ENCODE measurements at places on chromosomes 3 and 15.

DNA sequence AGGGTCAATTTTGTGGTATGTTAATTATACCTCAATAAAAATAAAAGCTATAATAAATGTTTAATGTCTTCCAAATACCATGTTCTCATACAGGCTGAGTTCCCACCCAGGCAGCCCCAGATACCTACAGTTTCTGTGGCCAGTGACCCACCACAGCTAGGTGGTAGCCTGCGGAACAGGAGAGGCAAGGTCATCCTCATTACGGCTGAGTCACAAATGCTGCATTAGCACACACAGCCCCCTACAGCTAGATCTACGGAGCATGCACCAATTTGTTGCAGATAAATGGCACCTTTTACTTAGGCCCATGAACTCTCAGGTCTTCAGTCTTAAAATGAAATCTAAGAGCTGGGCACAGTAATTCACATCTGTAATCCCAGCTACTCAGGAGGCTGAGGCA is 5.1 kb downstream of the SPATA12 start:
- peak; percentile 89 for DNase-seq

DNA sequence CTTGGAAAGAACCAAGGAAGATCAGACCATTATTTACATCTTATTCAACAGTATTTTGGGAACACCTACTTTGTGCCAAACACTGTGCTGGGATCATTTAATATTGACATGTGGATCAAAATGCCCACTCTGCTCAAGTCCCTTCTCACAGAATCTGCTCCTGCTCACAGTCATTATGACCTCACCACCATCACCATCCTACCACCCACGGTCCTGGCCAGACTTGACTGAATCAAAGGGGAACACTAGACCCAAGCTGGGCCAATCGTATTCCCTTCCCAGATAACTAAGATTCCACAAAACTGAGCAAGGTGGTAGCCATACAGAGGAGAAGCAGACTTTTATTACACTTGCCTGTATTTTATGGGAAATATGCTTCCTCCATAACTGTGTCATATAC is 3.4 kb upstream of the CEP152 start:
- DNase-seq = no peak

GRCh38 chr3:32495085-32495484 is 7.6 kb downstream of the CMTM6 start:
- DNase-seq = no peak

- peak; percentile 54 for DNase-seq
Measured at GRCh38 chr15:72380743-72381142, 4.9 kb upstream of the HEXA start.

GRCh38 chr3:183697610-183698317 is at the start of gene YEATS2:
YEATS2 (plus strand) TSS chr3:183697797; CDS start chr3:183715163, 17,366 bp downstream.
- DNase-seq = peak; percentile 83

- DNase-seq = no peak
Measured at GRCh38 chr15:43912208-43912607, 85.4 kb downstream of the WDR76 start.

DNA sequence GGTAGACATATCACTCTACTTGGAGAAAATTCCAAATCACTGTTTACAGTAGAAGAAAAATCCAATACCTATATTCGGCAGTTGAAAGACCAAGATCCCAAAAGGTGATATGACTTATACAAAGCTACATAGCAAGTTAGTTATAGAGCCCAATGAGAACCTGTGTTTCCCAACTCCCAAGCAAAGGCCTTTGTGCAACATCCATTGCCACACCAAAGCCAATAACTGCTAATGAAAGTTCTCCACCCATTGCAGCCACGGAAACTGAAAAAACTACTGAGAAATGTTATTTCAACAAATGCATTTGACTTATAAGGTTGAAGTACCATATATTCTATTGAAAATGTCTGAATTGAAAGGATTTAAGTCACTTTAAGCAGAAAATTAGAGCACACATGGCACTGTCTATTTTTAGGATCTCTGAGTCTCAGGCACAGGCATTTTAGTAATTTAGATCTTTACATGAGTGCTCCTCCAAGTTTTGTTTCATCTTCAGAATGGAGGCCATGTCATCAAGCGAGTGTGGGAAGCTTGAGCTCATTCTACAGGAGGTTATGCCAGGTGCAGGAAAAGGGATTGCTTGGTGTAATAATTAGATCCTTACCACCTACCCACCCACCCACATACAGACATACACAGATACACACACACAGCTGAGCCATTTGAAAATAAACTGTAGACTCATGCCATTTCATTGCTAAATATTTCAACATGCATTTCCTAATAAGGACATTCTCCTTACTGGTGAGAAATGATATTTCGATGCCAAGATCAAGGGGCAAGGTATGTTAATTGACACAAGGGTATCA is 19.7 kb upstream of the ANO10 start:
- DNase-seq = no peak

DNA sequence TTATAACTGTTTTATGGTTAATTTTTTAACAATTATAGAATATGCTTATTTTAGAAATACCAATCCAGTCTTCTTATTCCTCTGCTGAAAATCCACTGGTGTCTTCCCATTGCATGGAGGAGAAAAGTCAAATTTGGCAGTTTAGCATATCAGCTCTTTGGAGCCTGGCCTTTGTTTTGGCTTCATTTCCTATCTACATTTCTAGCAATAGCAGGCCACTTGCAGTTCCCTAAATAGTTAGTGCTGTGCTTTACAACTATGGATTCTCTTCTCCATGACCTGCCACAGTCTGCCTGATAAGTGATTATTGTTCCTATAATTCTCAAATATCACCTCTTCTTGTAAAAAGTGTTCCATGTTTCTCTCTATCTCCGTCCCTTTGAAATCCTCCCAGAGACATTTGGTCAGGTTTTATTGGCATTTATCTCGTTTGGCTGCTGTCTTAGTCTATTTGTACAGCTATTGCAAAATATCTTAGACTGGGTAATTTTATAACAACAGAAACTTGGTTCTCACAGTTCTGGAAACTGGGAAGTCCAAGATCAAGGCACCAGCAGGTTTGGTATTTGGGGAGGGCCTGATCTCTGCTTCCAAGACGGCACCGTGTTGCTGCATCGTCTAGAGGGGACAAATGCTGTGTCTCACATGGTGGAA is 8.2 kb upstream of the SEC22A start:
- no peak for DNase-seq

GRCh38 chr15:68637767-68638404 is 59.1 kb downstream of the CORO2B start:
- DNase-seq = no peak

- no peak for DNase-seq
Measured at GRCh38 chr15:42508263-42508690, 12.8 kb downstream of the SNAP23 start.

DNA sequence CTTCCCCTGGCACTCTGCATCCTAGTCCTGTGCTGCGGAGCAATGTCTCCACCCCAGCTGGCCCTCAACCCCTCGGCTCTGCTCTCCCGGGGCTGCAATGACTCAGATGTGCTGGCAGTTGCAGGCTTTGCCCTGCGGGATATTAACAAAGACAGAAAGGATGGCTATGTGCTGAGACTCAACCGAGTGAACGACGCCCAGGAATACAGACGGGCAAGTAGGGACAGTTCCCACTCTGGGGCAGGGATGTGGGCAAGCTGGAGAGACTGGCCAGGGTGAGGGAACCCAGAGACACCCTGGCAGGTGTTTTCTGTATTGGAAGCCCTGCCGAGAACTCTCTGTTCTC is 247 bp downstream of the FETUB start:
- DNase-seq = peak; percentile 88

GRCh38 chr3:50278880-50279224 is at the start of gene LSMEM2:
LSMEM2 (plus strand) TSS chr3:50279087; CDS start chr3:50279114, 27 bp downstream.
- DNase-seq = no peak

DNA sequence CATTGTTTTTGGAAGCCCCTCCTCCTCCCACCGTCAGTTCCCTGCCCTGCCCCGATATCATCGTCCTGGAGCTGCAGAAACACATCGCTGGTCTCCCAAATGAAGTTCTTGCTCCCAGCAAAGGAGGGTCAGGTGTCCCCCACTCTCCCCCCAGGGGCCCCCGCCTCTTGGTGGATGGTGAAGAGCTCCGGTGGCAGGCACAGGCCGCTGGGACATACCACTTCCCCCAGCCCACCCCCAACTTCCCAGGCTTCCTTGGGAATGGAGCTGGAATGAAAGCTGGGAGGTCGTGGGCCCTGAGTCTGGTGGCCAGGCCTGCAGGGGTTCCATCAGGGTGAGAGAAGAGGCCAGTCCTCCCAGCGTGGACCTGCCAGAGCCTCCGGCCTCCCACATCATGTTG is 137.7 kb downstream of the CHSY1 start:
- peak; percentile 45 for DNase-seq

DNA sequence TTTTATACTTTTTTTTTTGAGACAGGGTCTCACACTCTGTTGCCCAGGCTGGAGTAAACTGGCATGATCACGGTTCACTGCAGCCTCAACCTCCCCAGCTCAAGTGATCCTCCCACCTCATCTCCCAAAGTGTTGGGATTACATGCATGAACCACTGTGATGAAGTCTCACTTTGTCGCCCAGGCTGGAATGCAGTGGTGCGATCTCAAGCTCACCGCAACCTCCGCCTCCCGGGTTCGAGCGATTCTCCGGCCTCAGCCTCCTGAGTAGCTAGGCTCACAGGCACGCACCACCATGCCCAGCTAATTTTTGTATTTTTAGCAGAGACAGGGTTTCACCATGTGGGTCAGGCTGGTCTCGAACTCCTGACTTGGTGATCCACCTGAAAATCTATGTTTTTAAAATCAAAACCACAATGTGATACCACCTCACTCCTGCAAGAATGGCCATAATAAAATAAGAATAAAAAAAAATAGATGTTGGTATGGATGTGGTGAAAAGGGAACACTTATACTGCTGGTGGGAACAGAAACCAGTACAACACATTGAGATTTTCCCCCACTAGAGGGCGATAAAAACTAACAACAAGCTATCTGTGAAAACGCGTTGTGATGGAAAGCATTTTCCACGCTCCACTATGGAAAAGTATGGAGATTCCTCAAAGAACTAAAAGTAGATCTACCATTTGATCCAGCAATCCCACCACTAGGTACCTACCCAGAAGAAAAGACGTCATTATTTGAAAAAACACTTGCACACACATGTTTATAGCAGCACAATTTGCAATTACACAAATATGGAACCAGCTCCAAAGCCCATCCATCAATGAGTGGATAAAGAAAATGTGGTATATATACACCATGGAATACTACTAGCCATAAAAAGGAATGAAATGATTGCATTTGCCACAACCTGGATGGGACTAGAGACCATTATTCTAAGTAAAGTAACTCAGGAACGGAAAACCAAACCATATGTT is 26.8 kb upstream of the OCA2 start:
- no peak for DNase-seq

GRCh38 chr15:73362900-73363299 is 5.9 kb downstream of the HCN4 start:
- no peak for DNase-seq

DNA sequence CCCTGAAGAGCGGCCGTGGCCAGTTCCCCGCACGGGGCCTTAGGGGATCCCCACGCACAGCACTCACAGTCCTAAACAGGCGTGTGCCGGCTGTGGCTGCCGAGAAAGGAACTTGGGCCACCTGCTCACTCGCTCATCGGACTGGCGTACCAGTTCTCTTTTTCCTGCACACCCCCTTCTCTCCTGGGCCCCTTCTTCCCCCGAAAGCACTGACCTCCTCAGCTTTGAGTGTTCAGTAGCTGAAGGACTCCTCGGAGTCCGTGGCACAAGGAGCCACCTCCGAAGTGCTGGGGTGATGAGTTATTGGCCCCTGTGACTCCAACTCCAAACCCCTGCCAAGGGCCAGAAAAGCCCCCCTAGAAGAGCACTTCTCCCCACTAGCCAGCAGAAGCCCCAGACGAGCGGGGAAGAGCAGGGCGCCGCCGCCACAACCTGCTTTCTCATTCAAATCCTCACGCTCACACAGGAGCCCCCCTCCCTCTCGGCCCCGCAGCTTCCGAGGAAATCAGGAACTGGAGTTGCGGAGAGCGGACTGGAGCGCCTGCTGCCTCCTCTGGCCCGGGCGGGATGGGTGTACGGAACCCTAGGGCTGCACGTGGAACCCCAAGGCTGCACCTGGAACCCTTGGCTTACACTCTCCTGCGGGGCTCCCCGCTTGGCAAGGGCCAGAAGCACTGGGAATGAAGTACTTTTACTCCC is at the start of gene PLCH1:
Gene PLCH1, minus strand, starts transcription at position 446 of the 699 bp plus-strand sequence. CDS start 40,847 bp downstream, outside the sequence.
- DNase-seq = peak; percentile 92

DNA sequence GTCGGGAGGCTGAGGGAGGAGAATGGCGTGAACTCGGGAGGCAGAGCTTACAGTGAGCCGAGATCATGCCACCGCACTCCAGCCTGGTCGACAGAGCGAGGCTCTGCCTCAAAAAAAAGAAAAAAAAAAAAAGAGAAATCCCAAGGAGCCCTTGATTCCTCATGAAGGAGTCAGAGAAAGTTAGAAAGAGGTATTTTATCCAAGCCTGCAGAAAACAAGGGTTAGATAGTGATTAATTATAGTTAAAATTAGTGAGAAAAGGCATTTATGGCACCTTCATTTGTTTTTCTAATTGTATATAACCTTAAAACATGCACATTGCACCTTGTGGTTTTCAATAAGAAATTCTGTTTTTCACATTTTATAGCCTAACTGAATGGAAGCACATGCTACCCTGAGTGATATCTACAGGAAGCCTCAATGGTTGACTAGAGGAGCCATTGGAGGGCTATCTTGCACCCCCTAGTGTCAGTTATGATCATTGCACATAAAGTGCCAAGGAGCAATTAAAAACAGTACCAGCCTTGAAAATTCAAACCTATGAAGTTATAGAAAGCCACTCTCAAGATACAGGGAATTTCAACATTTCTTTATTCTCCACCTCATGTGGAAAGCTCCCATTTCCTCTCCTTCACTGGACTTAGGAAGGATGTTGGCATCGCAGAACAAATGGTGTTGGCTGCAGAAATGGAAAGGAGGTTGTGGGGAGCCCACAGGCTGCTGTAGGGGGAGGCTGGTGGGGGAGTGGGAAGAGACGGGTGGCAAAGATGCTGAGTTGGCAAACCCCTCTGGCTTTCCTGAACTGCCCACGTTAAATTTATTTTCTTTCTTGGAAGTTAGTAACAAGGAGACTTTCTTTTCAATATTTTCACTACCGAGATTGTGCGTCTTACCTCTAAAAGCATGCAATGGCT is 48.5 kb downstream of the ITGA11 start:
- DNase-seq = peak; percentile 49

DNA sequence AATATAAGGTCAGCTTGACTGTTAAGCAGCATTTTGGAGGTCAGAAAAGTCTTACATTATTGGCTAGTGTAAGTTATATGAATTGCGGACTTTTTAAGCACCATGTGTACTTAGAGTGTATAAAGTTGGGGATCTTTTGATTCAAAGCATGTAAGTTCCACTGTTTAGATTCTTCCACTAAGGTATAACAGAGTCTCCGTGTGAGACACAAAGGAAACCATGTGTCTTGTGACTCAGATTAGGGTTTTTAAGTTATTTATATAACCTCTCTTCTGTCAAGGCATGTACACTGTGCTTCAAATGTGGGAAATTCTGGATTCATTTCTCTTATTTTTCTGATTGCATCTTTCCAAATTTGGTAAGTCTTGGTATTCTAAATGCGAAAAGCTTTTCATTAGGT is 143.5 kb upstream of the SOX2 start:
- DNase-seq = no peak

DNA sequence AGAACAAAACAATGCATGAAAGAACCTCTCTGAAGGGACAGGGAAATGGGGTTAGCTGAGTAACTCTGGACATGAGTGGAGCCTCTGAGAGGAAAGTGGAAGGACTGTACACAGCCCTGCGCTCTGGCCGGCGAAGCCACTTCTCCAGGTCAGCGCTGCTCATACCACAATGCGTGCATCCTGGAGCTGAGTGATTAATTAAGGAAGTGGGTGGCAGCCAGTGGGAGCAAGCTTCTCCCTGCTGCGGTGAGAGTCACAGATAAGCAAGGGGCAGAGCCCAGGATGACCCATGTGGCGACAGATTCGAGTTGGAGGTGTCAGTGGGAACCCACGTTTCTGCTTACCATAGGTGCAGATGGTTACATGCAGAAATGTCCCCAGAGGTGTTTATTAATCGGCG is 48.0 kb downstream of the KLF15 start:
- DNase-seq = no peak

All from islet precursor cell (in vitro differentiated cells).